ENCODE measurements at places on chromosomes 13 and 19. TPM values are rescaled to one million over a fixed set of nuclear protein-coding genes. Genes with fewer than 3 reads are reported as not detected.

DNA sequence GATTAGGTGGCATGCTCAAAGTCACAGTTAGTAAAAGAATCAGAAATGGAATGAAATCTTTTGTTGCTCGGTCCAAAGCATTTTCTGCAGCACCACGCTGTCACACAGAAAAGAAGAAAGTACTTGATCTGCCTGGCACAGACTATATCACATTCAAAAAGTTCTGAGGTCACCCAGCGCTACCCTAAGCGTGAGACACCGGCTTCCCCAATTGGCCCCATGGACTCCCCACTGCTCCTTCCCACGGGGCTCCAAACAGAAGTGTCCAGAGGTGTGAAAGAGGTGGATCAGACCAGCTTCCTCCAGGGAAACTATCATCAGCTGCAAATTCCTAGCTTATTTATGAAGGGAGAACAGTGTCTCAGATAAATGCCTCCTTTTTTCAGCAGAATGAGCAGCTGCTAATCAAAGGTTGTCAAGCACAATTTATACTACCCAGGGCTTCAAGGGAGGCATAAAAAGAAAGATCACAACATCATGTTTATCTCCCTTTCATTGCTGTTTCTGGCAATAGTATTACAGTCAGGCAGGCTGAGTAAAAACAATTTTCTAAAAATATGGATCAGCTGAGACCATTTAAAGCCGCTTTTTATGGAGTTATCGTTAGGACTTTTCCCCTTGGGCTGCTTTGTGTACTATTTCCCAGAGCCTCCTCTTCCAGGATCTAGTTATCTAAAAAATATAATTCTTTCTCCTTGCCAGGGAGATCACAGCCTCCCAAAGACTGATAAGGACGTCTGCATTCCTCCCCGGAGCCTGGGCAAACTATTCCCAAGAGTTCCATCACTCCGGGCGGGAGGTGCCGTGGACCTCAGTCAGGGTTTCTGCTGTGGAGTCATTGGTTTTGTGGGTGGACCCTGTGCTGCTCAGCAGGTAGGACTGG lies 208.0 kb downstream of the LHFPL6 start:
- DNase-seq = no peak

Gene CEACAM3
- not detected for total RNA-seq

DNA sequence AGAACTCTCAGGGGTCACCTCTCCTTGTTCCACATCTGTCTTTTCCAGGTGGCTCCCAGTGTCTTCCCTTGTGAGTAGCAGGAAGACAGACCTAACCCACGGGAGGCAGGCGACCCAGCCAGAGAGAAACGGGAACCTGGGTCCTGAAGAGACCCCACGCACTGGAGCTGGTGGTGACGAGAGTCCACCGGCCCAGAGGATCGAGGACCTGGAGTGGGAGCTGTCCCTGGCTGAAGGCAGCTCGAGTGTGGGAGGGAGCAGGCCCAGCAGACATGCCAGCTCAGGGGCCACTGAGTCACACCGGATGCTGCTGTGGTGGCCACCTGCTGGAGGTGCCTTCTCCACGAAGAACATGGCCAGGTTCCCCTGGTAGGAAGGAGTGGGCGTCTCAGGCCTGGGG lies 66.5 kb upstream of the ATP12A start:
- DNase-seq = no peak

DNA sequence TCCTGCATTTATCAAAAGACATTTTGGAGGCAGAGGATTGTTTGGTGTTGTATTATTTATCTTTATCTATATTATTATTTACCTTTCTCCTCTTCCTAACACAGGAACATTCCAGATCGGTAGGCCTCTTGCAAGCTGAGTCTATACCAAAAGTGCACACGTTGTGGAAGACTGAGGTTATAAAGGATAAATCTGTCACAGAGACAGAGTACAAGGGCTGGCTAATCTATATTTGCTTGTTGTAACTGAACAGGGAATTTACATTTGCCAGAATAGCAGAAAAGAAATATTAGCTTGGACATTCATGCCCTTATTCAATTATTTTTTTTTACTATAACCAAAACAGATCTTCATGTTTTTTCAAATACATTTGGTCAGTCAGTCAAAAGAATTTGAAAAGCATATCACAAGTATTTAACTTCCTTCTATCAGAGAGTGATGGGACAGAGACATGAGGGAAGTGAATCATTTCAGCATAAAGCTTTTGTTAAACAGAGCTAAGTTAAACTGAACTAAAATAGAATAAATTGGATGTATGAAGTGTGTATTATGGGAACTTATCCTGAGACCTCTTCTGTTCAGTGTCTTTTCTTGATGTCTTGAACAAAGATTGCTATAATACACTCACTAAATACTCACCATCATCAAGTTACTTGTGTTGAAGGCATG lies 352.5 kb downstream of the DNAJC15 start:
- no peak for DNase-seq

DNA sequence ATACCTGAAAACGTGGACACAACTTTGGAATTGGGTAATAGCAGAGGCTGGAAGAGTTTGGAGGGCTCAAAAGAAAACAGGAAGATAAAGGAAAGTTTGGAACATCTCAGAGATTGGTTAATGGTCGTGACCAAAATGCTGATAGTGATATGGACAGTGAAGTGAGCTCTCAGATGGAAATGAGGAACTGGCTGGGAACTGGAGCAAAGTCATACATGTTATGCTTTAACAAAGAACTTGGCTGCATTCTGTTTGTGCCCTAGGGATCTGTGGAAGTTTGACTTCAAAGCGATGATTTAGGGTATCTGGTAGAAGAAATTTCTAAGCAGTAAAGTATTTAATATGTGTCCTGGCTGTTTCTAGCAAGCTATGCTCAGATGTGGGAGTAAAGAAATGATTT lies 136.2 kb downstream of the DNAJC3 start:
- DNase-seq = no peak

Gene DAND5
- not detected for total RNA-seq

- no peak for DNase-seq
These were observed 50.2 kb downstream of the FLT3 start for GRCh38 chr13:28049880-28050875.

- DNase-seq = no peak
These were observed 89.3 kb downstream of the KL start for GRCh38 chr13:33105387-33106005.

Gene PROZ
- not detected for total RNA-seq

- no peak for DNase-seq
These were observed 213.9 kb upstream of the ZNF536 start for GRCh38 chr19:30158067-30158892.
